NCI-H524 treated with DMSO at 0.1 percent for 48 hours (cell line): ENCODE measurements at places on chromosomes 5 and 9.

DNA sequence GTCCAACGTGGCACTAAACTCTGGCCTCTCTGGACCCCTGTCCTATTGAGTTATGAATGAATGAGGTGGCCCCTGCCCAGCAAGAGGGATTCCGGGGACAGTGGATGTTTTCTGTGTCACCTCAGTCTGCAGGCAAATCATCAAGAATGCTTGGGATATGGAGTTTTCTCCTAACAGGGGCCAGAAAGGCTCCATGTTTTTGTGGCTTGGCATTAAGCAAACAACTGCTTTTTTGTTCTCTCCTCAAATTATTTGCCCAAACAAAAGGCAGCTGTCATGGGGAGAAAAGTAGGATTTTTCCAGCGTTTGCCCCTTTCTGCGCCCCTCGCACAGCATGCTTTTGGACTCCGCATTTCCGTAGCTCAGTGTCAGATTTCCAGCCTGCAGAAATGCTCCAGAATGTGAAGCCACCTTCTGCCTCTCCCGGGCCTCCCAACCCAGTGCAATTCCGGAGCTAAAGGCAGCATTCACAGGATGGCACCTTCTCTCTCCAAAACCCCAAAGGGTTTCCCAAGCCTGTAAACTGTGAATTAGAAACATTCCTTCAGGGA lies 553.3 kb downstream of the CCDC171 start:
- no peak for DNase-seq

GRCh38 chr5:136133222-136133921 lies 727 bp downstream of the SMAD5 start:
- DNase-seq, result peak; percentile 52

- DNase-seq, result no peak
Observed at GRCh38 chr5:103847060-103847459, 284.5 kb upstream of the NUDT12 start.

DNA sequence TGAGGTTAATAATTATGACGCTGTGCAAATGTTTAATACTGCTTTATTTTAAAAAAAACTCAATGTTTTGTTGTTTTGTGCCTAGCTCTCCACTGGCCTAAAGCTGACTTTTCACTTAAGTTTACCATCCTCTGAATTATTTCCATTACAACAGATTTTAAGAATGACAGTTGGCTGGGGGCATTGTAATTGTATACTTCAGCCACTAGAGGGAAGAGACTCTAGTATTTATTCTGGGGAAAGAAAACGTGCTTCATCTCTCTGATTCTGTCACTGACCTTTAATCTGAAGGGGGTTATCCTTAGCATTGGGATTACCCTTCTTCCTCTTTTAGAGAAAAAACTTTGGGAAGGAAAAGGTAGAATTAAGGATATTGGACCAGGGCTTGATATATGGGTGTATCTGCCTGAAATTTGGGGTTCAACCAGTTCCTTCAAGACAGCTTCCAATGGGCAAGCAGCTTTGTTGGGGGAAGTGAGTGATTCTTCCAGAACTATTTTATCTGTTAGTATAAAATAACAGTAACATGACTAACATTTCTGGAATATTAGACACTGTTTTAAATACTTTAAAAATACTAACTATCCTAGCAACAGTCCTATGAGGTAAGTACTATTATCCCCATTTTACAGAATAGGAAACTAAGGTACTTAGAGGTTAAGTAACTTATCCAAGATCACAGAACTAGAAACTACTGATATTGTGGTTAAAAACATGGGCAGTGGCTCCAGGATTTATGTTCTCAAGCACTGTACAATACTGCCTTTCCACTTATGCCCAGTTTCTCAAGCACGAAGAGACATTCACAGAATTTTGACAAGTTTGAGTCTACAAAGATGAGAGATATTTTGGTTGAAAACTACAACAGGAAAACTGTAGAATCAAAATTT lies 208.4 kb downstream of the CD180 start:
- DNase-seq, result no peak

DNA sequence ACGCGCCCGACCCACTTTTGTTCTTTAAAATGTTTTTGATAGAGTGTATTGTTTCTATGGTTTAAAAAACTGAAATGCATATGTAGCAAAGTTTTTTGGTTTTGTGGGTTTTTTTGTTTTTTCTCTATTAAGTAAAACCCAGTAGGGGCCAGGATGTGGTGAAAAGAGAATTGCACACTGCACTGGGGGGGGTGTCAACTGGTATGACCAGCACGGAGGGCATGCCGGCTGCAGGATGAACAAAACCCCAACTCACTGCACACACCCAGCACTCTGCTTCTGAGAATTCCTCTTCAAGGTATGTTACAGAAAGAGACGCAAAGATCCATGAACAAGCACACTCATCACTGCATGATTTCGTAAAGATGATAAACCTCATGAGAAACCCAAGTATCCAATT lies 75.0 kb downstream of the STK10 start:
- no peak for DNase-seq

GRCh38 chr5:83632874-83633273 lies 87.8 kb downstream of the HAPLN1 start:
- DNase-seq, result no peak

DNA sequence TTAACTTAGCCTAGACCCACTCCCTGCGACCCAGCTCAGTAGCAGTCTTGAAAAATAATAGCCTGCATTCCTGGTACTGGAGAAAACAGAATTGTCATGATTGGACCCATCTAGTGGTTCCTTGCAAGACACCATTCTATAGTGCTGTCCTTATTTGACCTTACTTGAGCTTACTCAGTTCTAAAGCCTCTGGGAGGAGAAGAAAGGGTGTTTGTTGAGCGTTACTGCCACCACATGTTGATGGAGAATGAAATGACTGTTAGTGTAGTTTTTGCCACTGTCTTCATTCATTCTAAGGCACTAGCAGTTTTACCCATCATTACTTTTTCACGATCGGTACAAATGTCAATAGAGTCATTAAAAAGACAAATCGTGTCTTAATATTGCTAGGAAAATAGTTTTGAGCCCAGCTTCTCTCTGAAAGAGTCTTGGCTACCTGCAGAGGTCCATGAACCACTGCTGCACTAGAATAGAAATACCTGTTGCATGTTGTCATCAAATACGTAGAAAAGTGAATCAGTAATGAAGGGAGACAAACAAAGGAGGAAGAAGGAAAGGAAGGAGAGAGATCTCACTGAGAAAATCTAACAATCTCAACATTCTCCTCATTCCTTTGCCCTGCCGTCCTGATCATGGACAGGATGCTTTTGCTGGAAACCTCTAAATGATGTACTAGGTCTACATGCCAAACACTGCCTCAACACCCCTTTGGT lies 96.0 kb downstream of the LIX1 start:
- DNase-seq, result no peak
